ENCODE measurements at places on chromosomes 11 and 22.

- no peak for DNase-seq
Observed at GRCh38 chr11:59335001-59335400, 23.7 kb upstream of the OR5AN1 start.

DNA sequence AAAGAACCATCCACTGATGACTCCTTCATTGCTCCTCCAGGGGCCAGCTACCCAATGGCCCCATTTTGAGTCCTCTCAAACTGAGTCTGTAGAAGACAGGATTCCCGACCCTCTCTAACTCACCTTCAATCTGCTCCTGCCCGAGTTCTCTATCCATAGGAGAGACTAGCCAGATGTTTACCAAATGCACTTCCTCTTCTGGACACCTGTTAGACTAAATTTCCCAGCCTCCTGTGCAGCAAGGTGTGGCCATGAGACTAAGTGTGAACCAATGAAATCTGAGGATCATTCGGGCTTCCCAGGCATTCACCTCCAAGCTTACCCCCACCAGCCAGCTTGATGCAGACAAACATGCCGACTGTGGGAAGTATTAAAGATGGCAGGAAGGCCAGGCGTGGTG is 7.6 kb downstream of the PISD start:
- no peak for DNase-seq

DNA sequence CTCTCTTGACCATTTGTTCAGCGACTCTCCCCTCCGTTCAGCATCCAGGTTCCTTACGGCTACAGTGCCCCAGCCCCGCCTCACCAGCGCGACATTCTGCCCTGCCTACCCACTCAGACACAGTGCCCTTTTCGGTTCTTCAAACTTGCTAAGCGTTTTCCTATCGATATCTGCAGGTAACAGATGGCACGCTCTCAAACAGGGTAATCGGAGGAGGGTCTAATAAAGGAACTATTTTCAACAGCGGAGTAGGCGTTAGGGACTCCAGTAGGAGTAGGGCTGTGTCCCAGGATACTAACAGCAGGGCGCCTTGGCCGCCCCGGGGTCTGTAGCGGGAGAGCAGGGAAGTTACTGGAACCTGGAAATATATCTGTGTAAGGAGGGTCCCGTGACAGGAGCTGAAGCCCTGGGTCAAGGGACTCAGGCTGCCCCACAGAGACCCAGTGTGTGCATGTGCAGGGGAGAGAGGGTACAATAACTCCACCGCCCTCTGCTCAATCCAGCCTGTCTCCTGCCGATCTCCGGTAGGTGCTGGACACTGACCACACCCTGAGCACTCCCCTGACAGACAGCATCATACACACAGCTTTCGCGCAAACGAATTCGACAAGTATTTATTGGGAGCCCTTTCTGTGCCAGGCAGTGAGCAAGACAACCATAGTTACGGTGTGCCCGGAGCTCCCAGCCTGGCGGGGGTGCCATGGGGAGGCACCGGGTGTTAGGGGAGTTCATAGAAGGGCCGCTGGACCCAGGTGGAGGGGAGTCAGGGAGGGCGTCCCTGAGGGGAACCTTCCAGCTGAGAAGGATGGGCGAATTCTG is 2.1 kb downstream of the KLHL35 start:
- DNase-seq = peak; percentile 48

DNA sequence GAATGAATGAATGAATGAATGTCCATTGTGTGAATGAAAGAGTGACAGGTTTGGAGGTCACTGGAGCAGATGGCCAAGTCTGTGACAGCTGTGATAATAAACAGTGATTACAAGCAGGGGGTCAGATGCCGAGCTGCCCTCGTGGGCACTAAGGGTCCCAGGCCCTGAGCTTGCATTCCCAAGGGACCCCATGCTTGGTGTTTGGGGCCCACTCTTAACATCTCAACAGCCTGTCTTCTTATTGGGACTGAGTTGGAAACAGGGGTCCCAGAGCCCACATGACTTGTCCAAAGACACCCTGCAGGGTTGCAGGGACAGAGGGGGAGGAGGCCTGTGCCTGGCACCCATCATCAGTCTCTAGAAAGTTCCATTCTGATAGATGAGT is 12.0 kb upstream of the ANO1 start:
- no peak for DNase-seq

GRCh38 chr22:40651057-40651456 is 14.5 kb upstream of the MRTFA start:
- DNase-seq = no peak

DNA sequence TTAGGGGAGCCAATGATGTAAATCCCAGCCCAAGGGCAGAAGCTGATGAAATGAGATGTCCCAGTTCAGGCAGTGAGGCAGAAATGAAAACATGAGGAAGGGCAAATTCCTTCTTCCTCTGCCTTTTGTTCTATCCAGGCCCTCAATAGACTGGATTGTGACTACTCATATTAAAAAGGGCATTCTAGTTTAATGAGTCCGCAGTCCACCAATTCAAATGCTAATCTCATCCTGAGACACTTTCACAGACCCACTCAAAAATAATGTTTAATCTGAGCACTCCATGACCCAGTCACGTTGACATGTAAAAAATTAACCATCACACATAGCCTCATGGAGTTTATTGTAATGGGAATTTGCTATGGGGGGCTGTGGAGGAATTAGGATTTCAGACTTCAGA is 717.9 kb downstream of the OPCML start:
- DNase-seq = no peak

GRCh38 chr11:45684440-45684839 is 19.0 kb upstream of the CHST1 start:
- DNase-seq = no peak

DNA sequence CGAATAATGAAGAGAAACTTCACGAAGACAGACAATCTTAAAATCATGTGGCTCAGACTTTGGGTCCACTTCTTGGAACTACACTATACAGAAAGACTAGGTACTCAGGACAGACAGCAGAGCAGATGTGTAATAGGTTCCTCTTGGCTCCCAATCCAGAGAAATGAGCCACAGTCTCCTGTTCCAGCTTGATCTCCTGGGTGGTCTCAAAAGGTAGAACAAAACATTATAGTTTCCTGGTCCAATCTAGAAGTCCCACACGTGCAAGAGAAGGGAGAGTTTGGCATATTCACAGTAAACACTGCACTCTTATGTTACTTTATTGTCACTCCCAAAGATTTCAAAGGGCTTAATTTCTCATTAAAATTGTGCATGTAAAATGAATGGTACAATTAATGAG is 134.5 kb upstream of the FIBIN start:
- DNase-seq = no peak

DNA sequence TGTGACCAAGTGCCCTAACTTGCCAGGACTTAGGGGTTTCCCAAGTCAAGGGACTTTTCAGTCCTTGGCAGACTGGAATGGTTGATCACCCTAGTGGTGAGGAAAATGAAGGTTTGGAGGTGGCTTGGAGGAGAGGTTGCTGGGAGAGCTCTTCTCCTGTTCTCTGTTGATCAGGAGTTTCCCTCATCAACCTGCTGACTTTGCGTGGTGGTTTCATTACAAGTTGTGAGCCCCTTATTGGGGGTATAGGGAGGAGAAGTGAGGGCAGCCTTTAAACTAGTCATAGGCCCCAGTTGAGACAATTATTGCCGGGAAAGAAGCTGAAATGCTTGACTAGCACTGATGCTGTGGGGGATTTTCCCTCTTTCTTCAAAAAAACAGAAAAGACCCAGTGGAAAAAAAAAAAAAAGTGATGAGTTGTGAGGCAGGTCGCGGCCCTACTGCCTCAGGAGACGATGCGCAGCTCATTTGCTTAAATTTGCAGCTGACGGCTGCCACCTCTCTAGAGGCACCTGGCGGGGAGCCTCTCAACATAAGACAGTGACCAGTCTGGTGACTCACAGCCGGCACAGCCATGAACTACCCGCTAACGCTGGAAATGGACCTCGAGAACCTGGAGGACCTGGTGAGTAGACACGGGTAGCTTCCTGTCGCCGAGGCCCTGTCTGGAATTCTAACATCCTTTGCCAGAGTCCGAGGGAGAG is at the start of gene CXCR5:
TSS of gene CXCR5 (plus strand) at position 525 of the 704 bp plus-strand sequence. CDS start at position 575, 50 bp downstream.
- no peak for DNase-seq

DNA sequence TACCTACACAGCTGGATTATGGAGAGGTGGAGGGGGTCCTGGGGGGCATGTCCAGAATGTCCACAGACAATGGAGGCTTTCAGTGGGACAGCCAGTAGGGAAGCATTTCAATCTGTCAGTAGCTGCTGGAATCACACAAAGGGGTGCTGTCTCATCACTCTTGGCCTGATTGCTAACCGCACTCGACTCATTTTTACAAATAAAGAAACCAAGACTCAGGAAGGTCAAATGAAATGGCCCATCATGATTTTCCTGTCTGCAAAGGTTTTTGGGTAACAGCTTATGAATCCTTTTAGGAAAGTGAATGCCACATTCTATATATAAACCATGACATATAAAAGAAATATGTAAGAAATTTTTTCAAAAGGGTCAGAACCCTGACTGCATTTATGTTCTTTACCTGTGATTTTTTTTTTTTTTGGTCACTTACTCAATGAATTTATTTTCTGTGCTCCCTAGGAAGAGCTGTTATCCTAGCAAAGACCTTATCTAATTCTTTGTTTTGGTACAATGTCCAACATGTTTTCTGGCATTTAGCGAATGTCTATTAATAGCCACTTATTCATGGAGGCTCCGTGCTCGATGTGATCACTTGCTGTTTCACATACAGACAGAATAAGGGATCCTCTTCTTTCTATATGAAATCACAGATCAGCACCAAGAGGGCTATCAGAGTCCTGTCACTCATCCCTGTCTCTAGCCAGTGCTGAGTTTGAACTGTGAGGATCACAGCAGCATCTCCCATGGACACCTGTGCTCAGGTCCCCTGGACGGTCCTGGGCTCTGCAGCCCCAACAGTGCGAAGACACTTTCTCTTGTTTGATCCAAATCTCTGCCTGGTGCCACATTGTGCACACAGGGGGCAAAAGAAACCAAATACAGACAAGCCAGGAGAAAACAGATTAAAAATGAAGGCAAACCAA is 979.7 kb downstream of the NTM start:
- DNase-seq = no peak

GRCh38 chr22:44956840-44957767 is 52.7 kb downstream of the PHF21B start:
- peak; percentile 15 for DNase-seq

DNA sequence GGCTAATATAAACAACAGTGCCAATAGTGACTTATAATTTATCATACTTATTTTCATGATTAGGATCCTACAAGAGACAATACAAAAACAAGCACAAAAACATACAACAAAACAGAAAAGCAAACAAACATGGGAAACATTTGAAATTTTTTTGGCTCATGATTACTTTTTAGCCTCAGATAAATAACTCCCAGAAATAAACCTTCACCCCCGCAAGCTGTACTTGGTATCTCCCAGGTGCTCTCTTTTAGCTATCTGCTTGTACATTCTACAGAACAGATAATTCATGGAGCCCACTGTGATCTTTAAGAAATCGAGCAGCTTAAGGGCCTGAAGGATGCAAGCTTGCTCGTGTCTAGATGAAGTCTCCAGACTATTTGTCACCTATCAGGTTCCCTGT is 883 bp downstream of the NXPE4 start:
- DNase-seq = no peak

DNA sequence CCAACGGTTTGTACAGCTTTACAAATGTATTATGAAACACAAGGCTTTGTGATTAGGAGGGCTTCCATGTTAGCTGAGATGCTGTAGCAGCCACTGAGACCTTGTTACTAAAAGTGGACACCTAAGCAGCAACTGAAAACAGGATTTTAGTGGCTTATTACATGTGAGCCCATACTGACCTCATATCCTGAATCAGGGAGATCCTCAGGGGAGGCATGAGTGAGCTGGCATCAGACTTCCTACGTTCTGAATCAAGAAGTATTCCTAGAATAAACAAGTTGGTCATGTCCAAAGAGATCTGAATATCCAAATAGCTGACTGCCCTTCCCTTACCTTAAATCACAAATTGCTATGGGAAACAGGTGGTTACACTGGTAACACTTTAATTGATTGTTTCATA is 59.1 kb upstream of the SCUBE2 start:
- DNase-seq = no peak

- peak; percentile 76 for DNase-seq
Observed at GRCh38 chr22:25928038-25928437, 186.1 kb downstream of the MYO18B start.

DNA sequence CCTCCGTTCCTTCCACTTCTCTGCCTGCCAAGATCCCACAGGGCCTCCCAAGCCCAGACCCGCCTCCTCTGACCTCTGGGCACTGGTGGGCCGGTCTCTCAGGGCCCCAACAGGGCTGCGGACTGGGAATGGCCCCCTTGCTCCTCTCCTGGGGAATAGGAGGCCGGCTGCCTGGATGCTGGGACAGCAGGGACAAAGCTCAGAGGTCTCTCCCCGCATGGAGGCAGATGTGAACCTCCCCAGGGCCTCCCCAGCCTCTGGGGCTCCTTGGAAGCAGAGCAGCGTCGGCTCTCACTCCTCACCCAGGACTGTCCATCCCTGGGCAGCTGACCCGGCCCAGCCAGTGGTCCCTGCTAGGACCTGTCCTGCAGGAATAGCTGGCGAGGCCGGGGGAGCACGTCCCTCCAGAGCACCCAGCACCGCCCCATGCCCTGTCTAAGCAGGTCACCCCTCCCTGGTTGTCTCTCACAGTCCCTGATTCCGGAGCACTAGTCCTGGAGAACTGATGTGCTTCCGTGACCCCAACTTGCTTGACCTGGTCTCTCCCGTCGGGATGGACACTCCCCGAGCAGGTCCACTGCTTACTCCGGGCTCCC is 85.8 kb downstream of the RTL6 start:
- DNase-seq = no peak

GRCh38 chr11:45894555-45895247 is 9.2 kb downstream of the MAPK8IP1 start:
- no peak for DNase-seq

DNA sequence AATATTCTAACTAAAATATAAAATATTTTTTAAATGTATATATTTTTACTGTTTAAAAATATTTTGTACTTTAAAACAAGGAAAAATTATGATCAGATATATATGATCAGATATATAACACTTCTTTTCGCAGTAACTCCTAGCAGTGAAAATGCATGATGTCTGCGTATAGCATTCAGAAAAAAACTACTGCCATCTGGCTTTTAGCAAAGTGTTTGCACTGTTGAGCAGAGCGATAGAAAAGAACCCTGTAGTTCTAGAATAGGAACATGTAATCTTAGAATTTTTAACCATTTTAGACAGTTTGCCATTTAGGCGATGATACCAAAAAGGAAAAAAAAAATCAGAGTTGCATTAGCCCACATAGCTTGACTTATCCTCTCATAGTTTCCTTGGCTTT is 370.4 kb upstream of the ANO3 start:
- DNase-seq = no peak

GRCh38 chr22:26781596-26781995 is 124.2 kb downstream of the MIAT start:
- no peak for DNase-seq

- DNase-seq = no peak
Observed at GRCh38 chr11:35856756-35857155, 87.1 kb upstream of the LDLRAD3 start.
